Fibroblast of lung (primary cell): ENCODE measurements at places on chromosomes 2 and 18. TPM values are rescaled to one million over a fixed set of nuclear protein-coding genes. Genes with fewer than 3 reads are reported as not detected.
A peak's percentile ranks its signal among the peaks of the same experiment; 100 is the strongest.

DNA sequence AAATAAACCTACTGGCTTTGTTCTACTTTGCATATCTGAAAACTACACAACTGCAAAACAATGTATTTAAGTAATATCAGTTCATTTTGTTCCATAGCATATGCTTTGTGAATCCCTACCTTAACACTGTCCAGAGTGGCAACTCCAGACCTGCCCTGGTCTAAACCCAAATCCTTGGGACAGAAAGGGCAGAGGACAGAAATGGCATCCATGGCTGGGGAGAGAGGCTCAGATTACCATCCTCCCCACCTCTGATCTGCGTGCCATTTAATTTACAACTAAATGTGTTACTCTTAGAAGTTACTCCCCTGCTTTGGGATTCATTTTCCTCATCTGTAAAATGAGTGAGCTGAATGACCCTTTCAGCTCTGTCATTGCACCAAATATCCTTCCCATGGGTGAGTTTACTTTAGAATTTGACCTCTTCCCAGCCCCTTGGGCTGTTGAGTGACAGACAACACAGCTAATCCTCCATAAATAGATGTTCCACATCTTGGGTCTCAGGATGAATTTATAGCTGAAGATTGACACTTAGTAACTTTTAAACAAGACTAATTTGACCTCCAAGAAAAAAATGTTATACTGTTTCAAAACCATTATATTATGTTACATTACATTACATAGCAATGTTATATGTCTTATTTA lies 20.1 kb upstream of the NEB start:
- DNase-seq, result no peak

- DNase-seq, result no peak
Measured at GRCh38 chr18:79784071-79784913, 13.4 kb upstream of the KCNG2 start.

GRCh38 chr2:38613126-38613848 lies 10.6 kb upstream of the HNRNPLL start:
- DNase-seq, result peak; percentile 47

GRCh38 chr2:64214281-64215115 lies 70.3 kb upstream of the PELI1 start:
- peak; percentile 68 for DNase-seq

DNA sequence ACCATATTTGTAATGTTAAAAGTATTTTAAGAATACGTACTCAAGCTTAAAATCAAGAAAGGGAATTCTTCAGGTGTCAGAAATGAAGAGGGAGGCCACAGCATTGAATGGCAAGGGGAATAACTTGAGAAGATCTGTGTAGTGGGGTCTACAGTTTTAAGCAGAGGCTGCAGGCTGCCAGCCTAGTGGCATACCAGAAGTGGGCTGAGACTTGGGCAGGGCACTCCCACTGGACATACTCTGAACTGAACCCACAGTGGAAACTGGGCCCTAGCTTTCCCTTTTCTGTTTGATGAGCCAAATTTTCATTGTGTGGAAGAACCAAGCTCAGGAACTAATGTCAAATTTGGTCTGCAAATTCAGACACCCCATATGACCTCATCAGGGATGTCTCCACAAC lies 238.8 kb downstream of the PTPRM start:
- no peak for DNase-seq

DNA sequence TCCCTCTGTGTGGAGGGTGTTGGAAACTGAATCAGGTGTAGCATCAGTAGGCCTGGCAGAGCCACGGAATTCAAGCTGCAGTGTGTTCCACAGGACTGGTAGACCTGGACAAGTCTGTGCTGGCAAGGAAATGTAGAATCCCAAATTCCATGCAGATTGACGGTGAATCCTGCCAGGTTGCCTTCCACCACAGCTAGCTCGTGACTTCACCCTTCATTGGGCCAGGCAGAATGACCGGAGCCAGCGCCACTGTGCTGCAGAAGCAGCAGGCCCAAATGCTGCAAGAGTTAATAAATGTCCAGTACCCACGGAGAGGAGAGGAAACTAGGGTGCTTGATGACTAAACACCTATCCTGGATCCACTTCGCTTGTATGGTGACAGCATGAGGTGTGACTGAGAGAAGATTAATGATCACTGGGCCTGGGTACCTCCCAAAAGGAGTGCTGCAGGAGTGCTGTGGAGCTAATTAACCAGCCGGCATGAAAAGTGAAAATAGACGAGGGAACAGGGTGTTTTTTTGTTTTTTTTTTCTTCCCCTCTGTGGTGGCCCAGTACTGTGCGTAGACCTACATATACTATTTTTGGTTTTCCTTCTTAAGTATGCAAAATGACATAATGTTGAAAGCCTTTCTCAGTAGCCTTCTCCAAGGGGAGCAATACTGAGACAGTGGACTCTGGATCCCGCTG lies 122.2 kb downstream of the TANC1 start:
- DNase-seq, result no peak

- DNase-seq, result no peak
Measured at GRCh38 chr2:29224693-29225551, 109.7 kb downstream of the CLIP4 start.

DNA sequence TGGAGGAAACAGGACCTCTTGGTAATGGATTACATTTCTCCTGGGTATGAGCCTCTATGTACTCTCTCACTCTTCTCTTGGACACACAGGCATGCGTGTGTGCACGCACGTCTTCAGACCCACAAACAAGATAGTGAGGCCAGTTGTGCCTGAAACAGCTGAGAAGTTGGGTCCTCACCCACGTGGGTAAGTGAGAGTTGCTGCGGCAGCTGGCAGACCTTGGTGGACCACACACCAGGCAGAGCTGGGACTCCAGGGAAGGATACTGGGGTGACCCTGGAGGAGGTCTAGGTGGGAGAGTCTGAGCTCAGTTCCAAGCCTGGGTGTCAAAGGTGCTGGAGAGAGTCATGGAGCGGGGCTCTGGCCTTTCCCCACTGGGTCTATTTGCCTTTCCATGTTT lies 194.3 kb downstream of the HAUS1 start:
- no peak for DNase-seq

DNA sequence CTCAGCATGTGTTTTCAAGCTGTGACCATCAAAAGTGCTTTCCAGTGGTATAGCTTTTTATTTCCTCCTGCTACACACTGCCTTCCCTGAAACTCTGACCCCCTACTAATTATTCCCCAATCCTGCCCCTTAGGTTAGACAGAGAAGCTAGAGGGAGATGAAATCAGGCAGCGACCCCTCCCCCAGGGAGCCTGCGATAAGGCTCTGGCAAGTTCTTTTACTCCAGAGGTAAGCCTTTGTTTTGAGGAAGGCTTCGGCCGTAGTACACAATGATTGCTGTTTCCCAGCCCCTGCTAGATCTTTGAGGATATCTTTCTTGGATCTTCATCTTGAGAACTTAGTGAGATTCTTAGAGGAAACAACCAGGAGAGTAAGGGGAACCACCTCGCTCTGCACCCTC lies 33.5 kb upstream of the NOL4 start:
- no peak for DNase-seq

- no peak for DNase-seq
Measured at GRCh38 chr2:150156415-150156814, 331.1 kb downstream of the RND3 start.

- DNase-seq, result peak; percentile 63
Measured at GRCh38 chr2:74584088-74584645, 29.6 kb downstream of the DOK1 start.

GRCh38 chr2:33268246-33268831 lies 208.1 kb upstream of the RASGRP3 start:
- no peak for DNase-seq

GRCh38 chr2:35410431-35411061 lies 945.0 kb upstream of the CRIM1 start:
- DNase-seq, result peak; percentile 33

DNA sequence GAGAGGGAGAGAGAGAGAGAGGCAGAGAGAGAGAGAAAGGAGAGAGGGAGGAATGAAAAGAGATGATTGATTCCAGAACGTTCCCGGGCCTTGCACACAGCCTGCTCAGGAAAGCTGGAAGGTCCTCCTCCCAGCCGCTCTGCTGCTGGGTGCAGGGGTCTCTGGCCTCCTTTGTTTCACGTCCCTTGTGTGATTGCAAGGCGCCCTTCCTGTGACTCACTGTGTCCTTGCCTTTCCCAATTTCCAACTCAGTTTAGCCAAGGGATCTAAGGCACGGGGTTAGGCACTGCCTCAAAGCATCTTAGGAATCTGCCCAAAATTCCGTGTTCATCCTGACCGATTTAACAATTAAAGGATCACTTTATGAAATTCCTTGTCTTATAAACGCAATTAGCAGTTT lies 221.2 kb downstream of the KLHL29 start:
- DNase-seq, result no peak

VSNL1 gene
- total RNA-seq, result 1.2 and 1.3 TPM in 2 replicates

RIT2 gene
- not detected in 2 replicates for total RNA-seq

FSHR gene
- under 0.01 TPM in 1 of 2 replicates, not detected in the other for total RNA-seq

NOSTRIN gene
- total RNA-seq, result 0.50 TPM in 1 of 2 replicates, not detected in the other

ACMSD gene
- not detected in 2 replicates for total RNA-seq
